ENCODE measurements at places on chromosomes 7 and 10. TPM values are rescaled to one million over a fixed set of nuclear protein-coding genes. Genes with fewer than 3 reads are reported as not detected.

ELN gene
- 16.3 TPM for total RNA-seq

DNAH11 gene
- total RNA-seq: 0.50 TPM

CACNA2D1 gene
- 2.3 TPM for total RNA-seq

MSMB gene
- total RNA-seq: not detected

CYP3A7 gene
- total RNA-seq: 81.2 TPM

PAPSS2 gene
- 24.3 TPM for total RNA-seq

ZNF680 gene
- 20.8 TPM for total RNA-seq

C7orf57 gene
- not detected for total RNA-seq

UPK3BL2 gene
- 7.3 TPM for total RNA-seq

PCGF6 gene
- 6.0 TPM for total RNA-seq

TMEM236 gene
- 0.28 TPM for total RNA-seq

OGA gene
- total RNA-seq: 64.3 TPM

VSTM4 gene
- 1.0 TPM for total RNA-seq

NAT16 gene
- total RNA-seq: not detected

PDE6C gene
- not detected for total RNA-seq

INSYN2A gene
- total RNA-seq: not detected

MET gene
- 41.9 TPM for total RNA-seq

GRB10 gene
- 53.1 TPM for total RNA-seq

ZNF438 gene
- total RNA-seq: 2.9 TPM

GIMAP1 gene
- total RNA-seq: 2.3 TPM

NPC1L1 gene
- total RNA-seq: 16.4 TPM

SPDYE8 gene
- total RNA-seq: not detected

NUDT5 gene
- total RNA-seq: 44.3 TPM

AS3MT gene
- 18.8 TPM for total RNA-seq

CYP3A4 gene
- total RNA-seq: 0.51 TPM

OR2A7 gene
- 1.6 TPM for total RNA-seq

STAG3 gene
- total RNA-seq: 1.1 TPM

SMKR1 gene
- total RNA-seq: not detected

ALOX5 gene
- total RNA-seq: 11.2 TPM

METTL27 gene
- 1.6 TPM for total RNA-seq

IDI2 gene
- total RNA-seq: not detected

HOXA5 gene
- total RNA-seq: 2.1 TPM

CYCS gene
- total RNA-seq: 23.1 TPM

CC2D2B gene
- total RNA-seq: 0.59 TPM

PIP gene
- total RNA-seq: not detected

ZNF107 gene
- total RNA-seq: 1.7 TPM

ANKRD7 gene
- 0.42 TPM for total RNA-seq

PTF1A gene
- not detected for total RNA-seq

MSS51 gene
- total RNA-seq: 1.6 TPM

RET gene
- total RNA-seq: 0.33 TPM

SDK1 gene
- total RNA-seq: 0.42 TPM

TCTN3 gene
- 15.1 TPM for total RNA-seq

GHRHR gene
- not detected for total RNA-seq

SLC18A3 gene
- not detected for total RNA-seq

NCF1 gene
- 2.3 TPM for total RNA-seq

TBXAS1 gene
- 15.4 TPM for total RNA-seq

Data from liver (tissue), 10 donors.